ENCODE measurements at places on chromosomes 12 and 14.

DNA sequence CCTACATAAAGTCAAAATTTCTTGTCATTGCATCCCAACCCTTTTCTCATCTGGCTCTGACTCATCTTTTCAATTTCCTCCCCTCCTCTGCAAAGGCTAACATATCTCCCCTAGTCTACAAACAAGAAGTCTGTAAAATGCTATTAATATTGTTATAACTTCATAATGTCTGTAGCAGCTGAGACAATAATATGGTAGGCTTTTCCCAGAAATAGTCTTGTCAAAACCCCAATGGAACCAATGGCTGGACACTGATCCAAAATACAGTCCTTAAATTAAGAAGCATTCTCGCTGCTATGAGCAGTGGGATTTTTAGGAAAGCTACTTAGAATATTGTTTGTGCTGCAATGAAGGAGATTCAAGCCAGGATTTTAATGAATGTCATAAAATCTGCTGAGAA, 131.4 kb downstream of the KLHL28 start:
- H3K27ac ChIP-seq = no peak overlapping the region
- no peaks in the 10 kb centered on the region for H3K4me1 ChIP-seq
- no peaks in the 10 kb centered on the region for H3K27me3 ChIP-seq

GRCh38 chr12:129909051-129910020, 5.5 kb upstream of the TMEM132D start:
- H3K27ac ChIP-seq = no peak overlapping the region
- peaks cover 91% of the 10 kb centered on the region for H3K27me3 ChIP-seq
- H3K36me3 ChIP-seq = no peaks in the 10 kb centered on the region

GRCh38 chr14:71243697-71244096, 336.4 kb downstream of the PCNX1 start:
- peaks cover 21% of the 10 kb centered on the region for H3K4me1 ChIP-seq
- H3K27me3 ChIP-seq = no peaks in the 10 kb centered on the region
- no peak overlapping the region for H3K27ac ChIP-seq
- no peaks in the 10 kb centered on the region for H3K36me3 ChIP-seq
- DNase-seq = no peak

GRCh38 chr12:55736780-55737580, 5.9 kb upstream of the GDF11 start:
- H3K27me3 ChIP-seq = no peaks in the 10 kb centered on the region
- H3K4me3 ChIP-seq = peak overlapping the region; percentile 75
- peak; percentile 57 for DNase-seq
- peaks cover 24% of the 10 kb centered on the region for H3K4me1 ChIP-seq
- peak overlapping the region; percentile 91 for H3K27ac ChIP-seq

DNA sequence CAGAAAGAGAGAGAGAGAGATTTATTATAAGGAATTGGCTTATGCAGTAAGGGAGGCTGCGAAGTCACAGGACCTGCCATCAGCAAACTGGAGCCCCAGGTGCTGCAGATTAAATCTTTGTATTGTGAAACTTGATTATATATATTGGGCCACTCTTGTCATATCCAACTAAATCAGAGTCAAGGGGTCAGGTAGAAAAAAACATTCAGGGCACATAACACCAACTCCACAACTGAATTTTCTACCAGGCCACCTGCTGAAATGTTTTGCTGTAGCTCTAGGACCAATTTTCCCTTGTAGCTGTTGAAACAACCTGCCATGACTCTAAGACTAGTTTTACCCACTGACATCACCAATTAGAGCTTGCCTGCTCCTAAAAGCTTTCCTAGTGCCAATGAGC, 1240.8 kb downstream of the SLC16A7 start:
- H3K27me3 ChIP-seq = no peaks in the 10 kb centered on the region
- H3K4me3 ChIP-seq = no peak overlapping the region
- no peak for DNase-seq
- no peaks in the 10 kb centered on the region for H3K36me3 ChIP-seq

DNA sequence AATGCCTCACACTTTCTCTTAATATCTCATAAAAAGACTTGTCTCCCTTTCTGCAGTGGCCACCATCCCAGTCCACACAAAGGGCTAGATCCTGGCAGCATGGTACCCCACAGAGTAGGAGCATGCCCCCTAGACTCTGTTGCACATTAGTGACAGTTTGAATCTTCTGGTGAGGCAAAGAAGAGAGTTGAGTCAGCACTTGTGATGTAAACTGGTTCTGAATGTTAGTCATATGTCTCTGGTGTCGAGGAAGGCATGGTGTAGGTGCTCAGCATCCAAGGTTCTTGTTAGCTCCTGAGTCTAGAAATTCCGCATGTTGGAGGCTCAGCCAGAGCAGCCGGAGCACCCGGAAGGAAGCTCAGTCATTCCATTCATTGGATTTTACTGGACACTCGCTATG, 9.8 kb downstream of the TTC9 start:
- H3K36me3 ChIP-seq = no peaks in the 10 kb centered on the region
- no peaks in the 10 kb centered on the region for H3K27me3 ChIP-seq
- H3K4me3 ChIP-seq = no peak overlapping the region
- no peak overlapping the region for H3K27ac ChIP-seq

DNA sequence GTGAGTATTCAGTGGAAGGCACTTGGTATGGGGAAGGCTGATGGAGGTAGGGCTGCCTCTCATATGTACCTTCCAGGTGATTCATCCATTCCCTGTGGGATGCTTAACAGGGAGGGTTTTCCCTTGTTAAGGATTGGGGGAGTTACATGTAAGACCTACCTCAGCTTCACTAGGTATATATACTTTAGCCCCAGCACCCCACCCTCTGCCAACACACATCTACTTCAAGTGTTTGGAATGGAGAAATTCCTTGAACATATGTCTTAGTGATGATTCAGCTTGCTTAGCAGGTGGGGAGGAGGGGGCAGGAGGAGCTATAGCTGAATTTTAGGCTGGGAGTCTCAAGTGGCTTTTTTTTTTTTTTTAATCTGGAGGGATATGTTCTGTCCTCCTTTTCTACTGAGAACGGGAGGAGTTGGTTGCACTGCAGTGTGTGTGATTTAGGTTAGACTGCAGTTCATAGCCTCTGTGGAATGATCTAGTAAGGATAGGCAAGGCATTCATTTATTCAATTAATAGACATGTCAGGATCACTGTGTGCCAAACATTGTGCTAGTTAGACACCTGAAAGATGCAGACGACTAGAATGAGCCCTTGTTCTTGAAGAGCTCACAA, 1.7 kb downstream of the PIP4K2C start:
- H3K4me1 ChIP-seq = peaks cover 16% of the 10 kb centered on the region
- no peak overlapping the region for H3K27ac ChIP-seq
- peaks cover 8% of the 10 kb centered on the region for H3K36me3 ChIP-seq
- peak overlapping the region; percentile 88 for H3K4me3 ChIP-seq
- no peak for DNase-seq
- peaks cover 3% of the 10 kb centered on the region for H3K27me3 ChIP-seq

GRCh38 chr12:20436316-20436715, 68.0 kb downstream of the PDE3A start:
- no peak overlapping the region for H3K4me3 ChIP-seq
- no peaks in the 10 kb centered on the region for H3K27me3 ChIP-seq
- DNase-seq = no peak
- peaks cover 45% of the 10 kb centered on the region for H3K4me1 ChIP-seq
- H3K27ac ChIP-seq = no peak overlapping the region
- H3K36me3 ChIP-seq = no peaks in the 10 kb centered on the region

All from mesothelial cell of epicardium (in vitro differentiated cells).